ENCODE measurements at places on chromosomes 7 and 10.

GRCh38 chr7:92963566-92963965, 127.2 kb upstream of the CDK6 start:
- no peak for DNase-seq

DNA sequence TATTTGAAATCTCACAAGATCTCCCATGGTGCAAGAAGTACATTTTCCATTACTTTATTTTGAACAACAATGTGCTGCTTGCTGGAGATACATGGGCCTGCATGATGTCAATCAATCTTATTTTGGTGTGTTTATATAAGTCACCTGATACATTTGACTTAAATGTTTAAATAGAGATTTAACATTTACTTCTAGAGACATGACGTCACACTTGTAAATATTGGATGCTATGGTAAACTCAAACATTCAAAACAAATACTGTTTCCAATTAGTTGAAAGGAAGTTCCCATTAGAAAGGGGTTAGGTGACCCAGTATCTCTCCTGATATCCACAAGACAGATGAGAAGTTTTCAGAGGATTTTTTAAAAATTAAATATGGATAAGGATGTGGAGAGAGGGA, 214.5 kb downstream of the NSUN6 start:
- DNase-seq = no peak

GRCh38 chr7:68014031-68014736, 1017.6 kb downstream of the TYW1 start:
- DNase-seq = no peak

- DNase-seq = no peak
These were observed 1.1 kb upstream of the DNAAF5 start for GRCh38 chr7:725223-726005.

DNA sequence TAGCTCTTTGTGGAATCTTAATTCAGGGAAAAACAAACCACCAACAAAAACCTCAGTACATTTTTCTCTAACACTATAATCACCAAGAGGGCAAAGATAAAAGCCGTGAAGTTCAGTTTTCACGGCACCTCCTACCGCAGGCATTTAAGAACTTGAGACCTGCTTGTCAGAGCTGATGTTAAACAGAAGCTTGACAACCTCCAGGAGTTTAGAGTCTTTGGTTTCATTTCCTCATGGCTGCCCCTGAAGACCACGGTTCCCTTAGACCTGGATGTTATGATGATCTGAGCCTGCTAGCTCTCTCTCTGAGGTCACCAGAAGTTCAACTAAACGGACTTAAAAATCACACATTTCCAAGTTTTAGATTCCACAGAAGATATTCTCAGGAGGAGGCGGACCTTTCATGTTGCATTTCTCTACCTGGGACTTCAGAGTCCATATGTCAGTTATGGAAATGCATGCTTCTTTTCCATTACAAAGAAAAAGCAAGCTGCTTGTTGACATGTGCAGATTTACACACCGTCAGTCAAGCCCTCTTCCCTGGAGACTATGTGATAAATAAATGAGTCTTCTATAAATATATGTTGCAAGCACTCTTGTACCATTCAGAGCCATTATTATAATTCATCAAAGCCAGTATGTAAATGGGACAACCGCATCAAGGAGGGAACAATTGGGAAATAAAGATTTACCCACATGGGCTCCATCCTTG, 258.0 kb downstream of the GFRA1 start:
- no peak for DNase-seq

- no peak for DNase-seq
These were observed 89.8 kb upstream of the PPP2R2D start for GRCh38 chr10:131810805-131811629.

- no peak for DNase-seq
These were observed 8.8 kb downstream of the PDAP1 start for GRCh38 chr7:99399597-99399996.

DNA sequence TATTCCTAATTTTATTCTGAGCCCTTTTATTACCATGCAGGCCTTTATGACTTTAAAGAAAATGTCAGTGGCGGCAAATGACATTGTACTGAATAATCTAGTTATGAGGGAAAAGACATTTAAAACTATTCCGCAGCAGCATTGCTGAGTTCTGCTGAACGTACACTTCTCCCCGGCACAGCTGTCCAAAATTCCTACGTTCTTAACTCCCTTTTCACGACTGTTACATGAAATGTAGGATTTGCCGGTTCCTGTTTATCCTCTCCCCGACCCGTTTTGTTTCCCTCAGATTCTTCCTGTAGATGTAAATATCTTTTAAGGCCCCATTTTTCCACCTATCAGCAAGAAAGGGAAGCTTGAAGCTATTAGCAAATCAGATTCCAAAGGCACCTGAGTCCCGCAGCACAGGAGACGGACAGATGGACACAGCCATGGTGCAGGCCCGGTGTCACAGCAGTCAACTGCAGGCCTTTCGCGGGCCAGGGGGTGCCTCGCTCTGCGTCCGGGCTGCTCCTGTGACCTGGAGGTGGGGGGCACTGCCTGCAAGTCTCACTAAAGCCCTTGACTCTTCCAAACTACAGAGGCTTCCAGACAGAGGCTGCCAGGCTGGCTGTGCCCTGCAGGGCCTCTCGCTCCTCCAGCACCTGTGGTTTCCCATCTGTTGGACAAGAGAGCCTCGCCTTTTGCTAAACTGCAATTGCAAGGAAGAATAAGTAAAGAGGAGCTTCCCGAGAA, 485.0 kb upstream of the MGMT start:
- DNase-seq = no peak

GRCh38 chr10:53580465-53580864, 807.9 kb upstream of the MBL2 start:
- DNase-seq = no peak

DNA sequence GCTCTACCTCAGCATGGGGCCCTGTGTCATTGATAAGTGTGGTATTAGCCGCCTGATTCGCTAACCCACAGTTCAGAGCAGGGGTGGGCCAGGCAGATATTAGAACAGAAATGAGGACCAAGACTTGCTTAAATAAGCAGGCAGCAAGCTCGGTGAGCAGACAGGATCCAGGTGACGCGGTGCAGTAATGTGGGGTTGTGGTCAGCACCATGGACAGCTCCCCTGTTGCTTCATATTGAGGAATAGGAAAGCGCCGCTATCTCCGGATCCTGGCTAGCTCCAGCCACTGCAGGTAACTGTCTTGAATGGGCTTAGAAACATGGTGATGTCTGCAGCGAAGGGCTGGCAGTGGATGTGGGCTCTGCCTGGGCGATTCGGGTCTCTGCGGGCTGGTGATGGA, 51.3 kb upstream of the GPR26 start:
- no peak for DNase-seq

GRCh38 chr10:62040881-62041280, 139.4 kb downstream of the ARID5B start:
- no peak for DNase-seq

DNA sequence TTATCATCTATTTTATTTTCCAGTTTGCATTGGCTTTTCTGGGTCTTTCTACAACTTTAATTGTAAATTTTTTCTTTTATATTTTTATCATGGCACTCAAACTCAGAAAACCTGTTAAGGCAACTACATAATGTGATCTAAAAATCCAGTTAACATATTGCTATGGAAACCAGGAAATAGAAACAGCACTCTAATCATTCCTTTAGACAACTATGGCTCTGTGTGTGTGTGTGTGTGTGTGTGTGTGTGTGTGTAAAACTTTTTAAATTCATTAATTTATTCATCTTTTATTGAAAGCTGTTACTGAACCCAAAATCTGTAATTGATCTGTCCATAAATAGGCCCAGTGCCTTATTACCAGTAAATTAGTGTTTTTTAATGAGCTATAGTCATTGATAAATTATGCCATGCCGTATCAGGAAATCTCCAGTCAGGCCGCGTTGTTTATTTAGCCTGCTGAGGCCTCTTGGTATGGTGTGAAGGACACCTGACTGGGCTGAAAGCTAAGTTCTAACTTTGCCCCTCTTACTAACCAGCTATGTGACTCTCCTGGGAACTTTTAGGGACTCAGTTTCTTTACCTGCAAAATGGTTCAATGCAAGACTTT, 1.5 kb upstream of the MET start:
- peak; percentile 22 for DNase-seq

GRCh38 chr10:34164029-34164428, 651.1 kb downstream of the PARD3 start:
- DNase-seq = no peak

DNA sequence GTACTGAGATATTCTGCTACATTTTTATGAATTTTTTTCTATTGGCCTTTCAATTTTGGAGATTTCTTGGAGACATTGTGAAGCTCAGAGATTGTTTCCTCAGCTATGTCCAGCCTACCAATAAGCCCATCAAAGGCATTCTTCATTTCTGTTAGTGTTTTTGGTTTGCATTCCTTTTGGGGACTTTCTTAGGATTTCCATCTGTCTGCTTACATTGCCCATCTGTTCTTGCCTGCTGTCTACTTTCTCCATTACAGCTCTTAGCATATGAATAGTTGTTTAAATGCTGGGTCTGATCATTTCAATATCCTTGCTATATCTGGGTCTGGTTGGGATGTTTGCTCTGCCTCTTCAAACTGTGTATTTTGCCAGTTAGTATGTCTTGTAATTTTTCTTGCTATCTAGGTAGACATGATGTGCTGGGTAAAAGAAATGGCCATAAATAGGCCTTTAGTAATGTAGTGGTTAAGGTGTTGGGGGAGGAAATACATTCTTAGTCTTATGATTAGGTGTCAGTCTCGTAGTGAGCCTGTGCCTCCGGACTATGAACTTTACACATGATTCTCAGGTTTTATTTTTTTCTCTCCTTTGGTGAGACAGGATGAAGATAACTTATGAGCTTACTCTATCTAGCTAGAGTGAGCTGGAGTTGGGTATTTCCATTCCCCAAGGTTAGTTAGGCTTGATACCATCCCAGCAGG, 32.6 kb upstream of the NME8 start:
- DNase-seq = no peak

- DNase-seq = no peak
These were observed 50.1 kb downstream of the PDGFA start for GRCh38 chr7:469563-469961.

- DNase-seq = no peak
These were observed 59.8 kb upstream of the OPN4 start for GRCh38 chr10:86594535-86594934.

GRCh38 chr10:103502849-103503660, 9.6 kb downstream of the NEURL1 start:
- no peak for DNase-seq

DNA sequence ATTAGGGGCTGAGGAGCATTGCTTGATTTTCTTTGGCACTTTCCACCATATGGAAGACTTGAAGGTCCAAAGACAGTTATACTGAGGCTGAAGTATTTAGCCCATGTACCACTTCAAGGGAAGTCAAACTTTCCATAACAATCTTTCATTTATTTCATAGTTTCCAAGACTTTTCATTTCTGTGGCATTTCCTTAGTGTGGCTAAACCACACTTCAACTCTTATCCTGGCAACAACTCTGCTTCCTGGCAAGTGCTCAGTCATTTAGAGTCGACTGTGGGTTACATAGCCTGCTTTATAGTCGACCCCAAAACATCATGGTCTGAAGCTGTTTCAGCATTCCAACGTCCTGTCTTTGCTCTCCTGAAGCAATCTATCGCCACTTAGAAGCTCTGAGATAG, 343.0 kb upstream of the SEMA3D start:
- no peak for DNase-seq

DNA sequence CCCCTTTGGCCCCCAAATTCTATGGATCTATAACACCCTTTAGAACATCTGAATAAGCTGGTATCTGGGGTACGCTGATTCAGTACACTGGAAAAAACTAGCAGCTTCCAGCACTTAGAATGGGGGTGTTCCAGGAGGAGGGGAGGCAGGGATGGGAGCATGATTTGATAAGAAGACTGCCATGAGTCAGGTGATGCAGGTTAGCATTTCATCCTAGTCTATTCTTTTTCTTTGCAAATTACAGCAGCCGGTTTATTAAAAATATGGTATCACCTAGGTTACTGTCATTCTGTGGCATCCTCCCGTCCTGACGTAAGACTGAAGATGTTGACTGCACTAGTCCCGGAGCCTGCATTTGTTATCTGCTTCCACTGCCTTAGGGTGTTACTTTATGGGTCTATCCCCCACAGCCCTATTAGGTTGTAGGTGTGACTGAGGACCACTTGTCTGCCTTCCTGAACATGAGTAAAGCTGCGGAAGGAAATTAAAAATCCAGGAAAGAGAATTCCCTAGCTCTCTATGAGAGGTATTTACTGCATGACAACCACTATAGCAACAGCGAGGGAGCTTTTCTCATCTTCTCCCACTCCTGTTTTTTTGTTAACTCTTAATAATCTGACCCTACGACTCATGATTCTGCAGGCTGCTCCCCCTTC, 1.9 kb downstream of the HTR5A start:
- DNase-seq = no peak

- no peak for DNase-seq
These were observed 114.7 kb downstream of the ODAD2 start for GRCh38 chr10:27884185-27884641.

DNA sequence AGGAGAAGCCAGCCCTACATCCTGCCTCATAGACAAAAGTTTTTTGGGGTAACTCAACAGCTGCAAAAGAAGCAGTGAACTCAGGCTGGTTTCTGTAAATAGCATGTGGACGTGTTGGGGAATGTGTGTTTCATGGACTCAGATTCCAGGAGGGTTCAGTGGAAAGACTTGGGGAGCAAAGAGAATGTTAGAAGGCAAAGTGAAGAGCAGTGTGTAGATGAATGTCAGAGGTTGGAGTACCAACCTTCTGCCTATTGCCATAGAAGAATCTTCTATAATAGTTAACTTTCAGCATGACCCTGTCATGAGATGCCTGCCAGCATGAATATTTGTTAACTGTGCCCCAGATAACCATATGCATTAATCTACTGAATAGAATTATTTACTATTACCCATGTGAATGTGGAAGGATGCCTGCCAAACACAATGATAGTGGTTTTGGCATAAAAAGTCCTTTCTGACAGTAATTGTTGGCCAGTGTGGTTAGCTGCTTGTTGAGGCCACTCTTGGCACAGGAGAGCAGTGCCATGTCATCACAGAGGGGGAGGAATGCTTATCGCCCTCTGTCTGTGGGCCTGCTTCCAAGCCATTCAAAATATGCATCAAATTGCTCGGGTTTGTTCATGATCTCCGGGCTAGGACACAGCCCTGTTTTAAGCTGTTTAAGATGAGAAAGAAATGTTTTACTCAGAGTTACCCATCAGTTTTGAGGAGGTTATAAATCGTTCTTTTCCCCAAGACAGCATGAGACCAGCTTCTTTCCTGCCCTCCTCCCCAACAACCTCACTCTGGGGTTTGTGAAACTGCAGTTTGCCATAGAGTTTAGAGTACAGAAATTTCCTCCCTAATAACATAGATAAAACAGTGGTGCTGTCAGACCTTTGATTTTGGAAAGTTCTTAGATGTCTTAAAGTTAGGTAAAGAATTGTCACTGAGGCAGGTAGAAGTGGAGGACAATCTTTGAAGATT, 165.3 kb downstream of the WNT2 start:
- peak; percentile 58 for DNase-seq

- no peak for DNase-seq
These were observed 608.9 kb downstream of the SORCS1 start for GRCh38 chr10:106555599-106555998.

DNA sequence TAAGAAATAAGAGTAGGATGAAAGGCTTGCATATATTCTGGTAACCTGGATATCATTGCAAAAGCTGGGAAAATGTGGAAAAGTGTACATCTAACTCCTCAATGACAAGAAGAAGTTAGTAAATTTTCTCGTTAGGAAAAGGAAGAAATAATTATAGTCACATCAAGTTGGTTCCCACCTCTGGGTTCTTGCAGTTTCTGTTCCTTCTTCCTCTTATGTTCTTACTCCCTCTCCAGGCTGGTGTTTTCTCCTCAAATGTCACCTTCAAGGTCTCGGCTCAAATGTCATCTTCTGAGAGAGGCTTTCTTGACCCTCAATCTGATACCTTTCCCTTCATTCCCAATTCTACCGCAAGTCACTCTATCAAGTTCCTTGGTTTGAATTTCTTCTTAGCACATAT, 64.4 kb downstream of the ENTPD1 start:
- DNase-seq = no peak

- DNase-seq = no peak
These were observed 78.8 kb upstream of the LRRN3 start for GRCh38 chr7:111012149-111012548.

Measured in pulmonary artery endothelial cell (primary cell).